Activated CD4-positive, alpha-beta T cell treated with anti-CD3 and anti-CD28 coated beads, Interleukin-10, Interleukin-2, amounts not matched to agents 100 ng/mL and 50 ng/mL, durations not matched to agents 16 hours and 8 hours (primary cell): ENCODE measurements at places on chromosomes 4 and X.

DNA sequence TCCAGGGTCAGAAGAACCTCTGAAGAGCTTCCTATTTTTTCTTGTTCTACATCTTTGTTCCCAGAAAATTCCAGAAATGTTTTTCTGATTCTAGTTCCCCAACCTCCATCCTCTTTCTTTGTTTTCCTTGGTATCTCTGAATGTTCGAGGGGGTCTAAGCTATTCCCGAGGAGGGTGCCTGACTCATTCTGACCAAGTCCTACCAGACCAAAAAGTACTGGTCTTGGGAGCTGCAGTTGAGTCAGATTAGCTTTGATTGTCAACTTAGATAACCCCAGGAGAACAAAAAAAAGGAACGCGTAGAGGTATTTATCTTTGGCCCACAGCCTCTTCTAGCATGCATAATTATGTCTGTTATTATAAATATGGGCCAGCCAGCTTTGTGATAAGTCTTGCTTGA, 12.1 kb upstream of the TENM3 start:
- no peak for DNase-seq

DNA sequence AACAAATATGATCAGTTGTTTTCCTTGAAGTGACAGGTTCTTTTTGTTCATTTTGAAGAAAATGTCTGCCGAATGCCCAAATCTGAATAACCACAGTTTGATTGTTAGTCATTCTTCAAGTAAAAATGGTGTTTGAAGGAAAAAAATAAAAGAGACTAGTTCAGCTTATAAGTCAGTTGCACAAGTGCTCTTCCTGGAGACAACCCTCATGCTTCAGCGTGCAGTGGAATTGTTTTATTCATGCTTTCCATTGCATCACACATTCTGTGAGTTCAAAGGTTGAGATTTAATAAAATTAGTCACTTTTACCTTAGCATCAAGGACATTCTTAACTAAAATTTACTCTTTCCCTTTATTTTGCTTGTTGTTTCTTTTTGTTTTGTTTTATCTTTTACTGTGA, 404.9 kb downstream of the ZNF674 start:
- DNase-seq = no peak

GRCh38 chr4:1283711-1284110, 6.0 kb upstream of the MAEA start:
- DNase-seq = no peak

DNA sequence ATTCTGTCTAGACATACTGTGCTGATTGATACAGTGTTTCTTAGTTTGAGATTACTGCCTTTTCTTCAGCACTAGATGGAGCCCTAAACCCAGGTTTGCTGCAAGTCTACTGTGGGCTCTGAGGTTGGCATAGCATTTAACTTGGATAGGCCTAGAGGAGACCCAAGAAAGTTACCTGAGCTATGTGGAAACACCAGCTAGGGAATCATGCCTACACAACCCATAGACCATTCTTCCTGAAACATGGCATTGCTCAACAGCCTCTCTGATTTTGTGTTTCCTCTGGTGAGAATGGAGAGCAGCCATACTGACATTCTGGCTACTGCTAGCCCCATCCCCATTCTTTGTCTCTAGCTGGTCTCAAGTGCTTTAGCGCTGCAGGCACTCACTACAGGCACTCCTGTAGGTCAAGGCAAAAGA, 287.7 kb upstream of the PCDH18 start:
- peak; percentile 33 for DNase-seq

DNA sequence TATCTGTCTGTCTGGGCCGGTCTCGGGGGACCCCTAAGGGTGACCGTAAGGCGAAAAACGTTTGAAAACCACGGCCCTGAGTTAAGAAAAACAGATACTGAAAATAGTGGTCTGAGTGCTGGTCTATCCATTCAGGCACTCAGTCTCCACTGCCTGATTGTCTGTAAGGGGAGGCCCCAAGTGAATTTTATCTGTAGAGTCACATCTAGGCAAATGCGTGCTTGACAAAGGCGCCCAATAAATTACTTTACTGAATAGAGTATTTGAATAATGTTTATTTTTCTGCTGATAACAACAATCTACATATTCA, 465 bp downstream of the HNRNPH2 start:
- no peak for DNase-seq

DNA sequence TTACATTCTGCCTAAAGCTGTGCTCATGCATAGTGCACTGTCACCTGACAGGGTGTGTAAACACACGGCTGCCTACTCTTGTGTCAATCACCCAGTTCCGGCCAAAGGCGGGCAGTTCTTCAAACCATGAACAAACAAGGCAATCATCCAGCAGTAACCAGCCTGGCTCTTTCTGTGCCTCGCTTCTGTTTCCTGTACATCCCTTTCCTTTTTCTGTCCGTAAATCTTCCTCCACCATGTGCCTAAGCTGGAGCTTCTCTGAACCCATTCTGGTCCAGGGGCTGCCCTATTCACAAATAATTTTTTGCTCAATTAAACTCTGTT, 60.8 kb upstream of the CBR4 start:
- no peak for DNase-seq

GRCh38 chr4:116302990-116303735, 782.2 kb downstream of the TRAM1L1 start:
- DNase-seq = no peak
